ENCODE measurements at places on chromosomes 3 and 15.

GRCh38 chr15:40320931-40321371, 2.5 kb upstream of the INAFM2 start:
- DNase-seq: no peak

DNA sequence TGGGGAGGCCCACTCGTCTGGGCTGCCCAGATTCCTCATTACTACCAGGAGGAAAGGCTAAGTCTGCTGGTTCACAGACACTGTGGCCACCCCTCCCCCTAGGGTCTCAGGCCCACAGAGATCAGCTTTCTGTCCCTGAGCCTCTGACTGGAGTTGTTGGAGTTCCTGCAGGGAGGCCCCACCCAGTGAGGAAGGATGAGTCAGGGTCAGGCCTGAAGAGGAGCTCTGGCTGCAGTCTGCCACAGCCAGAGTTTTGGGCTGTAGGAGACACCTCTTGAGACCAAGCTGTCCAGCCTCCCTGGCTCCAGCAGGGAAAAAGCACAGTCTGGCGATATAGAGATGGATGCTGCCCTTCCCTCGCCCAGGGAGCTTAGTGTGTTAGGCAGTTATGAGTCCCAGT, 720.9 kb upstream of the SEMA6D start:
- DNase-seq: no peak

- DNase-seq: peak; percentile 21
Observed at GRCh38 chr3:195916291-195916690, 7.9 kb upstream of the TNK2 start.

GRCh38 chr3:134336587-134336986, 37.7 kb downstream of the AMOTL2 start:
- no peak for DNase-seq

GRCh38 chr3:57252404-57252803, 24.9 kb downstream of the APPL1 start:
- no peak for DNase-seq

DNA sequence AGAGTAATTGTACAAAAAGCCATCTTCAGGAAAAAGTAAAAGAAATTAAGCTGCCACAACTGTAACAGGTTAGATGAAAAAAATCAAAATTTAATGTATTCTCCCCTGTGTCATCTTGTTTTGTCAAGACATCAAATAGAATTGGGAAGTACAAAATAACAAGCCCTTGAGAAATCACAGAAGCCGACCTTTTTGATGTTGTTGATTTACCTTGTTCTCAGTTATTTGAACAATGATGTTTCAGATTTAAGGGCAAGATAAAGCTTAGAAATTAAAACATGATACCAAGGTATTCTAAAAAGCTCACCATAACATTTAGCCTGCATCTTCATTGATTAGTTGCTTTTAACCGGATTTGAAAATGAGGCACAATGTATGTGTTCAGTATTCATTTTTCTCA, 523.0 kb downstream of the FOXP1 start:
- DNase-seq: no peak

GRCh38 chr3:135239615-135239884, 444.5 kb downstream of the EPHB1 start:
- DNase-seq: no peak

Data from activated naive CD4-positive, alpha-beta T cell treated with anti-CD3 and anti-CD28 coated beads, Interleukin-2, amount 50 U/mL, for 72 hours (primary cell).